ENCODE measurements at places on chromosomes 7 and 10.
A peak's percentile ranks its signal among the peaks of the same experiment; 100 is the strongest.

GRCh38 chr7:55568613-55569268 lies 3.6 kb downstream of the VOPP1 start:
- DNase-seq: no peak

GRCh38 chr10:28681291-28681763 lies 4.0 kb downstream of the BAMBI start:
- DNase-seq: no peak

- no peak for DNase-seq
Observed at GRCh38 chr7:68125168-68125567, 1128.5 kb downstream of the TYW1 start.

DNA sequence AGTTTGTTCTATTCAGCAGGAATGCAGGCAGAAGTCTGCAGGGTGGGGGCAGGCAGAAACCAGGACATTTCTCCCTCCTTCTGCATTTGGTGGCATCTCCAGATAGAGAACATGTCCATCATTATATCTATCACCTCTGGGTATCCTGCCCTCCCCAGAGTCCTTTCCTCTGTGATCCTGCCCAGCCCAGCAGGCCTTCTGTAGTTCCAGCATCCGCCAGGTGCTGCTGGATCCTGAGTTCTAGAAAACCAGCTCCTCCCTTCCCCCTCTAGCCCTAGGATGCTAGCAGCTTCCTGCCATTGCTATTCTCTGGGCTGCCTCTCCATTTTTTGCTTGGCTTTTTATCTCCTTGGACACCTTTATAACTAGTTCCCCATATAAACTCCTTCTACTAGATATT lies 180.3 kb downstream of the KCNMA1 start:
- DNase-seq: no peak

DNA sequence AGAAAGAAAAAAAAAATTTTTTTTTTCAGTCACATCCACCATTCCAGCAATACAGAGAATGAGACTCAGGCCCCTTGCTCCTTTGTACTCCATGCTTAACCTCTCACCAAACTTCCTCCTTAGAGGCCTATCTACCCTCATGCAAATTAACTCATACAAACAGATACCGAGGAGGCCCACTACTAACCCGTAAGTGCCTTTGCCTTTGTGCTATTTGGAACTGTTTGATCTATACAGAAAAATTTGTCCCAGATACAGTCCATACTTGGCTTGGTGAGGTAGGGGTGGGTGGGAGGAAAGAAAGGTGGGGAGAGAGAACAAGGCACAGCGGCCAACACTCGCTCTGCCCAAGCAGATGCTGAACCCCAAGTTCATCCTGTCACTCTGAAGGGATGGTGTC lies 87.8 kb upstream of the DUSP5 start:
- DNase-seq: no peak

DNA sequence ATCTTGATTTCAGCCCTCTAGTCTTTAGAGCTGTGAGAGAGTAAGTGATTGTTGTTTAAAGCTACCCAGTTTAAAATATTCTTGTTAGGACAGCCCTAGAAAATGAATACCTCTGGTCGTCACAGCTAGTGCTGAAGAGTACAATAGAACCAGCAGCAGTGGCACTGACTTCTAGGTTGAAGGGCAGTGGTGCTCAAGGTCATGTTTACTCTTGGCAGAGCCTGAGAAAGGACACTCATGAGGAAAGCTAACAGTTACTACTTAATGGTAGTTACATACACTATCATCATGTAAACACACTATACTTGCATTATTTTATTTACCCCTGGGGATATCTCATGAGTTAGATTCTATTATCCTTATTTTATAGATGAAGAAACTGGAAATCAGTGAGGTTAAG lies 323.0 kb downstream of the SH2D4B start:
- no peak for DNase-seq

- no peak for DNase-seq
Observed at GRCh38 chr7:42964849-42965805, 33.0 kb downstream of the MRPL32 start.

DNA sequence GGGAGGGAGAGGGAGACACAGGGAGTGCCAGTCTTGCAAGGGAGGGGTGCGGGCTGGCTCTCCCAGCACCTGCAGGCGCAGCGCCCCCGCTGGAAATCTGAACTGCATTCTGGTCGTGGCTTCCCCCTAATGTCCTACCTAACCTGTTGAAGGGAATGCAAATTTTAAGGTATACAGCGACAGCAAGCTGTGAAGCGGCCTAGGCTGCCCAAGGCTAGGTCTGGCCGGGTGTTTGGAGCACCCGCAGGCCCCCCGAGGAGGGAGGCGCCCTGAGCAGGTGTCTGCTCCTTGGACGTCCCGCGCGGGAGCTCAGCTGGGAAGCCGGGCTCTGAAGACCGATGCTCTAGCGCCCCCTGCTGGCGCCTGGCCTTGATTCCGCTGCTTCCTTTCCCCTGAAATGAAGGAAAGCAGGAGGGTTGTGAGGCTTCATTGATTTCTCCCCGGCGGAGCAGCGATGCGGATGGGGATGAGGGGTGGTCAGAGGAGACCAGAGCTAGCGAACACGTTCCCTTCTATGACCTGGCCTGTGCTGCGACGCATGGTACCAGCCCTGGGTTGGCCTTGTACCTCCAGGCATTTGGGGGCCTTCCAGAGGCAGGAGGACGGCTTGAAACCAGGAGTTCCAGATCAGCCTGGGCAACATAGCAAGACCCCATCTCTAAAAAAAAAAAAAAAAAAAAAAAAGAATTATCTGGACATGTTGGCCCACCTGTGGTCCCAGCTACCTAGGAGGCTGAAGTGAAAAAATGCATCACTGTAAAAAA lies 601.3 kb downstream of the GALNT17 start:
- DNase-seq: peak; percentile 75

GRCh38 chr7:94053532-94053931 lies 49.4 kb upstream of the BET1 start:
- DNase-seq: no peak

DNA sequence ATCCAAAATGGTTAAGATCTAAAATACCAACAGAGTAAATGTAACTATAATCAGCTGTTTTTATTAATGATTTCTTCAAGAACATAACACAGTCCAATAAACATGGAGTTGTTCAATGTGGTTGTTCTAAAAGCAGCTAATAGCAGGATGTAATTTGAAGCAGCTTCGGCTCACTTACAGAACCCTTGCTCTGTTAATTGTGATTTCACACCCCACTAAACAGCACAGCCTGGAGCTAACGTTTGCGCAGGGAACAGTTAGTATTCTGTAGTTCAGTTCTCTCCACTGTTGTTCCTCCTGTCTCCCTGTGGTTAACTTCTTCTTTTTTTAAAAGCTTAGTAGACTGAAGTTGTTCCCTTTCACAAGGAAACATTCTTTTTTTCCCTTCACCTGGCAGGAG lies 104.0 kb downstream of the GRM3 start:
- no peak for DNase-seq

DNA sequence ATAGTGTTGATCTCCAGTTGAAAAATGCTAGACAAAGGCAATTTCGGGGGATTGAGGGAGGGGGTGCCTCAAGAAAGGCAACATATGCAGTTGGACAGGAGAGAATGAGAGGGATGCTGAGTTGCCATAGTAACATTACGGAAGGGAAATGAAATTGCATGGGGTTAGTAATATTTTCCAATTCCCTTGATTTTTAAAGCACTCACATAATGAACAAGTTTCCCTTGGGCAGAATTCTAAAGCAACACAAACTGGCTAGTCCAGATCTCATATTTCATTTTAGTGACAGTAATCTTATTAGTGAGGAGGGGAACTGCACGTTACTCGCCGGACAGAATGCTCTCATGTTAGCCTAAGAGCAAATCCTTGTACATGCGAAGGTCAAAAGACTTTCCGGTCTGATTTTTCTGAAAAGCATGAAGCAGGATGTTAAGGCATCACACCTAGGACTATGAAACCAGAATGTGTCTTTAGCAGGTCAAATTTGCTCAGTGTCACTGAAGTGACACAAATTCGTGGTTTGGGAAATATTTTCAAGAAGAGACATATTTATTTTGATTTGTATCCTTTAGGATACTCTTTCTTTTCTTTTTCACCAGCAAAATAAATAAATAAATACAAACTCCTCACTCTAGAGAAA lies 165.5 kb downstream of the ANK3 start:
- no peak for DNase-seq

DNA sequence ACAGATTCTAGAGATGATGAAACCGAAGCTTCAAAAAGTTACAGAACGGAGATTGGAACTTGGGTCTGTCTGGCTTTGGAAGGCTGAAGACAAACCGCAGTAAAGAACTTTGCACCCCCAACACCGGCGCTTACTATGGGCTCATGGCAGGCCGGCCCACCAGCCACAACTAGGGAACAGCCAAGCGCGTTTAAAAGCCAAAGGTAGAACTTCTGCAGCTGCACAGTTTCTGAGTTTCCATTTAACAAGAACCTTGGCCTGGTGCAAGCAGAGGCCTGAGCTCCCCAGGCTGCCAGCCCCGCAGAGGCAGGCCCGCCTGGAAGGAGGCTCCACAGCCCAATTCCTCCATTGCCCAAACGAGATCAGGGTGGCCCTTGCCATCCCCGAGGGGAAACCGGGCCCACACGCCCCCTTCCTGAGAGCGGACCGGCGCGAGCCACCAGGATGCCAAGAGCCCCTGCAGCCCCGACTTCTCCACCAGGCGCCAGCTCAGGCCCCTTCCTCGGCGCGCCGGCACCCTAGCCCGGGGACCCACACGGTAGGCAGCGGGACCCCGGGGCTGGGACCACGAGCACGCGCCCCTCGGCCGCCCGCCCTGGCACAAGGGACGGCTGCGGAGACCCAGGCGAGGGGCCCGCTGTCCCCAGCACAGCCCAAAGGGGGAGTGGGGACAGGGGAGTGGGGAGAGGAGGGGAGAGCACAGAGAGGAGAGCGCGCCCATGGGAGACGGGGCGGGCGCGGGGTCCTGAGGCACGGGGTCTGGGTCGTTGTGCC lies 566 bp downstream of the MAD1L1 start:
- DNase-seq: no peak

DNA sequence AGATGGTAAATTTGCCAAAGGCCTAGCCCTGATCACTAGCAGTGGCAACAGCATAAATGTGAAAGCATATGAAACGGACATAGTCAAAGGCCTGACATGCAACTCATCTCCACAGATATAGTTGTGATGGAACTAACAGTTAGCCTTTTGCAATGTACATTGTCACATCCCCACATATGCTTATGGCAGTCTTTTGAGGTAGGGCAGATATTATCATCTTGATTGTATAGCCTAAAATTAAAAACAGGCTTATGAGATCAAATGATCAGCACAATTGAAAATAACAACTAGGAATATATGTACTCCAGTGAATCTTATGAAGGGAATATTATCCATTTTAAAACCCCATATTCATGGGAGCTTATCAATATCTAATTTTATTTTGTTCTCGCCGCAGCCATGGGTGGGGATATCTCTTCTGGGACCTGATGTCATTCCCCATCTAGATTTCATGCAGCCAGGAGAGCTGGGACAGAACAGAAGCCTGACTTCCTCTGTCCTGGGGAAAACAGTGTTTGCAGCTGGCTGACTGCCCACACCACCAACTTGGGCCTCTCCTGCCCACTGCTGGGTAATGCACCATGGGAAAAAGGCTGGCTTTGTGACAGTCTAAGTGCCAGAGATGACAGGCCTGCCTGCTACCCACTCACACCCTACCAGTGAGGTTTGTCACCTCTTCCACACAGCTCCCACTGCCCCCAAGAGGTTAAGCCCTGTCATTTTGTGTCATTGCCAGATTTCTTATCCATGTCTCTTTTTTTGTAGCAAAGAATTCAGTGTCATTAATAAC lies 180.2 kb upstream of the FZD1 start:
- DNase-seq: no peak

- DNase-seq: no peak
Observed at GRCh38 chr7:85115862-85116261, 71.0 kb downstream of the SEMA3D start.

DNA sequence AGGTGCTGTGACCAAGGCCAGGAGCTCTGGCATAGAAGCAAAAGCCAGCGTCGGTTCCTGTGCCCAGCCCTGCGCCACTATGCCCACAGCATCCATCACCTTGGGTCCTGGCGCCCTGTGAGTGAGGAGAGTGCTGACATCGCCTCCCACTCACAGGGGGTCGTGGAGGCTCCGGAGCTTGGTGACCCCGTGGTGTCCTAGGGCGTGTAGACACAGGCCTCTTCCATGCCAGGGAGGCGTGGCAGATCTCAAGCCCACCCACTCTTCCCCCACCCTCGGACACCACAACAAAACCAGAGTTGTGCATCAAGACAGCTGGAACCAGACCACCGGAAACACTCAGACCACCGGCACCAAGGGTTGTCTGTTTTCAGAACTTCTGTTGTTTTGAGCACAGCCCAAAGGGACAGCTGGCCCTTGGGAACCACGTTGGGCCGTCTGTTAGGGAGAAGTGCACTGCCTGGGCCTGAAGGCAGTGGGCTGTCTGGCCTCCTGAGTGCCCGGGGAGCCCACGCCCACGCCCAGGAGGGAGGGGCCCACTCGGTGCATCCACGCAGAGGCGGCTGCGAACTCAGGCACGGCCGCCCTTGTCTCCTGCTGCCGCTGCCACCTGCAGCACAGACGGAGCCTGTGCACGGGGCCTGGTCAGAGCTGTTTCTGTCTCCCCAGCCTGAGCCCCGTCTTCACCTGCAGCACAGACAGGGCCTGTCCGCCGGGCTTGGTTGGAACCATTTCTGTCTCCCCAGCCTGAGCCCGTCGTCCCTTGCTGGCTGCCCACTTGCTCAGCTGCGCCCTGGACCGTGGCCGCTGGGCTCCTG lies 106.3 kb downstream of the INPP5A start:
- no peak for DNase-seq

DNA sequence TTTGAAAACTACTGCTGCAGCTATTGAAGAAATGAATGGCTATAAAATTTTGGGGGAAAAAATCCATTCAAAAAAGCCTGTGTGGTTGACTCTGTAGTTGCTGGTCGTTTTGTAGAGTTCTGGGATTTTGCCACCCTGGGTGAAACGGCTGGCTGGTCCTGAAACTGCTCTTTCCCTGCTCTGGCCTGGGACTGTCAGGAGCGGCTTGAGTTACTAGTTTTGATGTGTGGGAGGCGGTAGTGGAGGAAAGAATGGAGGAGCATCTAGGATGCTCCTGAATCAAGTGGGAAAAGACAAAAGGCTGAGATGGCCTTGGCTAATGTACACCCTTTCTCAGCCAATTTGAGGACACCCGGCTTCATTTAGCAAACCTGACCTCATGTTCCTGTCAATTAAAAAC lies 72.5 kb downstream of the ZNF365 start:
- DNase-seq: no peak

DNA sequence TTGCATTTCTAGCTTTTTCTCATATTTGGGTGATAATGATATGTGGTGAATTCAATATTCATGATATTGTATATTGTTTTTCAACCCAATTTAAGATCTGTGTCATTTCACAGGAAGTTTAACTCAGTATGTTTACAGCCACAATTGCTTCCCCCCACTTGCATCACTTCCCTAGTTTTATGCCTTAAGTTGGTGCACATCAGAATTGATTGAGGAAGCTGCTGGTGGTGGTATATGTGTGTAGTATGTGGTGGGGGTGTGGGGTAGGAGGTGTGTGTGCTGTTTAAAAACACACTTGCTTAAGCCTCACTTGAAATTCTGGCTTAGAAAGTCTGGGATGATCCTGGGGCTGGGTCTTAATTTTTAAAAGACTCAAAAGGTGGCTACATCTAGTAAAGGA lies 245.1 kb upstream of the AOAH start:
- no peak for DNase-seq
